Stimulated activated CD4-positive, alpha-beta T cell treated with anti-CD3 and anti-CD28 coated beads, Interleukin-15, amount 100 ng/mL, for 1 hour (primary cell): ENCODE measurements at places on chromosomes 3 and 15.

GRCh38 chr3:25362118-25362517 lies 65.9 kb upstream of the RARB start:
- DNase-seq: no peak

- no peak for DNase-seq
These were observed 111.0 kb downstream of the ERC2 start for GRCh38 chr3:56357266-56357665.

DNA sequence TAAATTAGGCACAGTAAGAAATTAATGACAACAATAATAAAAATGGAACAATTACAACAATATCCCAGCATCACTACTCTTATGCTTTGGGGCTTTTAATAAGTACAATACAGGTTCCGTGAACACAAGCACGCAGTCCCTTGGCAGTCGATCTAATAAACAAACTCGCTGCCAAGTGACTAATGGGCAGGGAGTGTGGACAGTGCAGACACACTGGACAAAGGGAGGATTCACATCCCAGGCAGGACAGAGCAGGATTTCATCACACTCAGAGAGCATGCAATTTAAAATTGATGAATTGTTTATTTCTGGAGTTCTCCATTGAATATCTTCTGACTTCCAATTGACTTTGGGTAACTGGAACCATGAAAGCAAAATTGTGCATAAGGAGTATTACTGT lies 524.1 kb upstream of the CFAP20DC start:
- DNase-seq: no peak

DNA sequence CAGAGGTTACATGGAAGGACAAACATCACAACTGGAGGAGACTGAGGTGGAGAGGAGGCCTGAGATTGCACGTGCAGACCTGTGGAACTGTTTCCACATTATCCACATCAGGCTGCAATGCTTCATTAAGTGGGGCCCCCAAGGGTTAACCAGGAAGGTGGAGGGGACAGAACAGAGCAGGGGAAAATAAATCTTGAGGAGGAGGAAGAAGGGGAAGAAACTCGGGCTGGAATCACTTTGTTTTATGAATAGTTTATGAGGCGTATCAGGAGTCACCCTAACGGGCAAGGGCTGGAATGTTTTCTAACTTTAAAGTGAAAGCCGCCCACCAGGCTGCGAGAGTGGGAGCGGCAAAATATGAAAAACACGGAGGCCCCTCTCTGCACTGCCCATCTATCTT lies 154.9 kb downstream of the WNT5A start:
- DNase-seq: no peak

- DNase-seq: no peak
These were observed 312.7 kb downstream of the TLE3 start for GRCh38 chr15:69784798-69785566.

- DNase-seq: no peak
These were observed 265.3 kb downstream of the CD47 start for GRCh38 chr3:107825556-107825955.

DNA sequence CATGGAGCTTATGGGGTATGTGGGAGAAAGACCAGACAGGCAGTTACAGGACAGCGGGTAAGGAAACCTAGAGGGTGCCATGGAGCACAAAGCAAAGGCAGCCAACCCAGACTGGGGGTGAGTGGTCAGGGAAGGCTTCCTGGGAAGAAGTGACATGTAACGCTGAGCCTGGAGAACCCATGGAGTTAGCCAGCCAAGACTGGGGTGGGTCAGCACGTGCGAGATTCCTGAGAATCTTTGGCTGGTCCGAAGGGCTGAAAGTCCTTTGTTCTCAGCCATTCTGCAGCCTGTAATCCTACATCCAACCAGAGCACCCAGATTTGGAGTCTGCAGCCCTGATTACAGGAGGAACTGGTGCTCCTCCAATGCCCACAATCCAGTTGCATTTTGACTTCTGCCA lies 120.1 kb upstream of the WNT5A start:
- DNase-seq: no peak

- DNase-seq: no peak
These were observed 213.4 kb downstream of the ERC2 start for GRCh38 chr3:56254835-56255234.

GRCh38 chr3:73542136-73542535 lies 82.6 kb downstream of the PDZRN3 start:
- no peak for DNase-seq

GRCh38 chr15:26521130-26521529 lies 251.7 kb downstream of the GABRB3 start:
- no peak for DNase-seq

- DNase-seq: no peak
These were observed 230.7 kb downstream of the BBX start for GRCh38 chr3:107753494-107753893.

DNA sequence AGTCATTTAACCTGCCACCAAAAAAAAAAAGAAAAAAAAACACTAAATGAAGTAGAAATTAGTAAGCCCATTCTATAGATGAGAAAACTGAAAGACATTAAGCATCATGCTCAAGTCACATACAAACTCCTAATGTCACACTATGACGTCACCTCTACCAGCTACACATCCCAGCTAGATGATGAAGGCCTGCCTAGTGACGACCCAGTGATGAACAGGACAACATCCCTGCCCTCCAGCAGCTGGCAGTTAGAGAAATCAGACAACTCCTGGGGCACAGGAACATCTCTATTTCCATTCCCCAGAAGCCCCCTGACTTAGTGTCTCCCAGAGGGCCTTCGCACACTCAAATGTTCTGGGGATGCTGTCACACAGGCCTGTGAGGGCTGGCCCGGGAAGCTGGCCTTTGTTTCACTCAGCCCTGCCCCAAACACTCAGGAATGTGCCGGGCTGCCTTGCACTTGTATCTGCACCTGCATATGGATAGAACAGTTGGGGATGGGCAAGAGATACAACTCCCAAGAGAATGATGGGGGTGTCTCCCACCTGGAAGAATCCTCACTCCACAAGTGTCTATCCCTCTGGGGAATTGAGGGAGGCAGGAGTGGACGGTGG lies 7.0 kb upstream of the HAPLN3 start:
- DNase-seq: no peak

- DNase-seq: no peak
These were observed 6.5 kb downstream of the TPM1 start for GRCh38 chr15:63048776-63049665.

- no peak for DNase-seq
These were observed 5.8 kb upstream of the CCK start for GRCh38 chr3:42271786-42272185.
